GM23248 (cell line): ENCODE measurements at places on chromosomes 7 and 10.

GRCh38 chr10:80633383-80633860, 95.7 kb downstream of the SH2D4B start:
- no peak for DNase-seq

DNA sequence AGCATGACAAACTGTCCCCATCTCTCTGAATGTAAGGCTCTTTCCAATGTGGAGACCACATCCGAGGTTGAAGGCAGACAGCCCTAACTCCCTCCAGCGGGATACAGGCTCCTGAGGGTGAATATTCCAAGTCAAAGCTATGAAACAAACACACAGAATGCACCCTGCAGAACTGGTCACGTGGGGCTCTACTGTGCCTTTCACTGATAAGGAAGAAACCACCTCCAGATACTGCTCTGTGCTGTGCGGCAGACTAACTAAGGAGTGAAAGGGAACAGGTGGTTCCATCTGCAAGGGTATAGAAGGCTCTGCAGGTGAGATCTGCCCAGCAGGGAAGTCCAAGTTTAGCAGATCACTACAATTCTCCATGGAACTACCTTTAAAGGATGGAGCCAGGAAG, 534.4 kb downstream of the KCNMA1 start:
- no peak for DNase-seq

GRCh38 chr7:15925608-15926007, 239.1 kb upstream of the MEOX2 start:
- DNase-seq: no peak

- no peak for DNase-seq
Measured at GRCh38 chr7:117776224-117776623, 97.0 kb downstream of the CTTNBP2 start.

DNA sequence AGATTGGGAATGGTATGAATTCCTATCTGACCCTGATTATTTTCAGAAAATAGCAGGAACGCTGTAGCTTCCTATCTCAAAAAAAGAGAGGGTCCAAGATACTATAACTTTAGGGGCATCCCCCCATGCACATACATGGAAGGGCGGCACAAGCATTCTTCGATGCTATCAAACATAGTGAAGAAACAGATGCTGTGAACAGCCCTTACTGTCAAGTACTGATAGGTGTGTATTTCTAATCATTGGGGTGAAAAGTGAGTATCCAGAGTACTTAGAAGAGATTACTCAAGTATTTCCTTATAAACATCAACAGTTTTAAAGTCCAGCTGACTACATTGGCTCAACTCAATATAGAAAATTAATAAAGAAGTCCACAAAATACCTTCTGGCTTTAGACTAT, 17.0 kb upstream of the NUP42 start:
- DNase-seq: no peak
